ENCODE measurements at places on chromosomes 6 and 20.

DNA sequence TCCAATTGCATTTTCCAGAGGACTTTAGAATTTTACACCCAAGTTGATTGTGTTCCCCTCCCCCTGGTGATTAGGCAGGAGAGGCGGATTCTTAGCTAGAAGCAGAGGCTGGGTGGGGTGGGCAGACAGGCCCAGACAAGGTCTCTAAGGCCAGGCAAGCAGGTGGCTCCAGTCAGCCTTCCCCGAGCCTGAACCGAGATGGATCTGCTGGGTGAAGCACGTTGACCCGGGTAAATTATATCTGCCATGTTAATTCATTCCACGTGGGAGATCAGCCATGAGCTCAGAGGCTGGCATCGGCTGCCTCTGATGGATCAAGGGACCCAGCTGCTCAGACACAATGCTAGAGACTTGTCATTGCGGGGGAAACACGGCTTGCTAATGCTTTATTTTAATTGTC, 159.5 kb upstream of the MAFB start:
- no peak for DNase-seq

GRCh38 chr20:43988451-43988850, 73.8 kb downstream of the TOX2 start:
- DNase-seq = peak; percentile 60

- peak; percentile 36 for DNase-seq
Measured at GRCh38 chr6:110217266-110217665, 37.0 kb downstream of the CDC40 start.

DNA sequence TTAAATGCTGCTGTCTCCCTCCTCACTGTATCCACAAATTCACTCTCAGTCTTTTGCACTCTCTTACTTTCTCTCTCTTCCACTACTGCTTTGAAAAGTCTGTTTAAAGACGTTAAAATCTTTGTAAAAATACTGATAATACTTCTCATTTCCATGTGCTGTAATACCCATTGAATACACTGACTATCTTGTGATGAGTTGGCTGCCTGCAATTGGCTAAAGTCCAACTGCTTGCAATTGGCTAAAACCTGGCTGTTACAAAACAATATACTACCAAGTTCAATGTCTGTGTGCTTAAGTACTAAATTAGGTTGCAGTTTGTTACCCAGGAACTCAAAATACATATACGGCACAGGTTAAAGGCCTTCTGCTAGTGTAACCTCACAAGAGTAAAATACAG, 264.8 kb downstream of the THBS2 start:
- DNase-seq = peak; percentile 59

- DNase-seq = peak; percentile 80
Measured at GRCh38 chr6:56374841-56375369, 127.5 kb upstream of the COL21A1 start.

GRCh38 chr6:72417759-72418158, 204.1 kb upstream of the KCNQ5 start:
- DNase-seq = no peak

DNA sequence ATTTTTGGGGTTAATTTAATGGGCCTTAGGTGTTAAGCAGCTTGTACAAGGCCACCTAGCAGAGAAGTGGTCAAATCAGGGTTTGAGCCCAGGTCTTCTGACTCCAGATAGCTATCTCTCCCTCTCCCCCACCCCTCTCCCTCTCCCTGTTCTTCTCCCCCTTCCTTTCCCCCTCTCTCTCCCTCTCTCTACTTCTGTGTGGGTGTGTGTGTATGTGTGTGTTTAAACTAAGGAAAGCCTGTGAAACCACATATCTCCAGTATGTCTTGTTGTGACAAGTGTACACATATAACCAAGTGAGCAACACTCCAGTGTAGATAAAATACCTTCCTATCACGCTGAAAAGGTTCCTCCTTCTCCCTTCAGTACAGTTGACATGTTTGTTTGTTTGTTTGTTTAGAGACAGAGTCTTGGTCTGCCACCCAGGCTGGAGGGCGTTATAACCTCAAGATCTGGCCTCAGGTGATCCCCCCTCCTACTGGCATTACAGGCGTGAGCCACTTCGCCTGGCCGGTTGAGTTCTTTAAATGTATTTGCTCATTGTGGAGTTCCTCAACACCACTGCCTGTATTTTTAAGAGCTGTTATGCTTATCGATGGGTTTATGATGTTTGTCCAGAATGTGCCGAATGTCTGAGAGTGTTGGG, 140.4 kb downstream of the JARID2 start:
- no peak for DNase-seq

DNA sequence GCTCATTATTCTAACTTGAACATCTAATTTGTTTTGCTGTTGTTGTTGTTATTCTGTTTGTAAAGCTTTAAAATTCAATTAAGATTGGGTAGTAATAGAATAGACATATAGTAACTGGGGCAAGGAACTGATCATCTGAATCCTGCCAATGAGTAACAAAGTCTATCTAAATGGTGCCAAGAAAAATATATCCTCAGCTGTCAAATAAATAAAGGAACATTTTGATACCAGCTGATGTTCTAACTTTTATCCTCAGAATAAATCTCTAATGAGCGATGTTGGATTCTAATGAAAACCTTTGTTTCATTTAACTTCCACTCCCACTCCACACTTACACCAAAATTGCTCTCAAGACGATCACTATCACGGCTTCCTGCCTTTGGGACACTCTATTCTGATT, 210.9 kb downstream of the TINAG start:
- no peak for DNase-seq

DNA sequence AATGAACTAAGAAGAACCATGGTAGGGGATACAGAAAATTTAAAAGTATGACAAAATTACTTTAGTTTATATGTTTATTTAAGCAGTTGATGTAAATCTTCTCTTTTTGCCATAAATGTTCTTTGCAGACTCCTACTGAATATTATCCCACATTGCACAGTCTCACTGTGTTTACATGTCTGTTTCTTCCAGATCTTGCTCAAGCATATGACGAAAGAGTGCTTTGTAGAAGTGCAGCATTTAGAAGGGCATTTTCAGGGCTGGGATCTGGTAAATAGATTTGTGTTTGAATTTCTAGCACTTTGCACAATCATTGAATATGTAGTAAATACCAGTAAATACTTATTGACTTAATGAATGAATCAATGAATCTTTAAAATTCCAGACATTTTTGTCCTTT, 152.0 kb upstream of the EPHA7 start:
- DNase-seq = peak; percentile 81
